Stimulated activated CD4-positive, alpha-beta T cell treated with anti-CD3 and anti-CD28 coated beads, Interleukin-2, amount 100 ng/mL, for 24 hours (primary cell): ENCODE measurements at places on chromosomes 4 and X.

GRCh38 chr4:73761856-73762255 lies 21.5 kb downstream of the CXCL8 start:
- DNase-seq = no peak

- no peak for DNase-seq
Observed at GRCh38 chr4:77012726-77013125, 63.1 kb downstream of the CCNI start.

- no peak for DNase-seq
Observed at GRCh38 chrX:39049975-39050374, 248.7 kb downstream of the MID1IP1 start.

GRCh38 chrX:31808357-31808756 lies 736.5 kb upstream of the FTHL17 start:
- no peak for DNase-seq

GRCh38 chr4:71772592-71772991 lies 11.3 kb downstream of the GC start:
- DNase-seq = no peak

DNA sequence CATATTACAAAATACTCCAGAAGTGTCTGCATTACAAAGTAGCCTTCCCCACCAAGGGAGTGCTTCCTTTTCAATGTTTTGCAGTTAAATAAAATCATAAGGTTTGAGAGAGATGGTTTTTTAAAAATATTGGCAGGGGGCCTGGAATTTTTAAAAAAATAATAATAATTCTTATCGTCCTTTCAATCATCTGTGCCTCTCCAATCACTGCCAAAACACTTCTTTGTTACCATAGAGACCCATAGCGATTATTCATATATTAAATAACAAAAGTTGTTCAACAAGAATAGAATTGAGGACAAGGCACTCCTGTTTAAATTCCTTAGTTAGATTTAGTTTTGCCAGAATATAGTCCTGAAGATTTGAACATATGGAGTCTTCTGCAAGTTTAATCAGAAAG lies 203.1 kb downstream of the FAT4 start:
- DNase-seq = no peak

- no peak for DNase-seq
Observed at GRCh38 chr4:138311771-138312535, 69.8 kb upstream of the SLC7A11 start.

DNA sequence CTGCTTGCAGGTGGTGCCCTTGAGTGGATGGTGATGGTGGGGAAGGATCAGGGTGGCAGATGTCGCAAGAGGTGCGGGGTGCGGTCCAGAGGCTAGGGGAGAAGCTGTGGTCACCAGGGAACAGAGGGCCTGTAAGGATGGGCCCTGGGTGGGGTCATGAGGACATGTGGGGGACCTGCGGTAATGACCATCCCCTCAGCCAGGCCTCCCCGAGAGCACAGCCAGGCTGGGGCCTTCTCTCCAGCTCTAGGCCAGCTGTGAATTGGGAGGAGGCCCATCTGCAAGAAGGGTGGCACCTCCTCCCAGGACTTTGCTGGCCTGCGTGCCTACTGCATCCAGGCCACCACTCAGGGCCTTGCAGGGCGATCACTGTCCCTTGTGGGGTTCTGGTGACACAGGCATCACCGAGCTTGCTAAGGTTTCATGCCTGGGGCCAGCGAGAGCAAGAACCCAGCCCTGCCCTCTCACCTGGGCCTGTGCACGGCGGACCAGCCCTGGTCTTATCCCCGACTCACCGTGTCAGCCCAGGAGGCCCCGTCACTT lies 34.1 kb upstream of the MXD4 start:
- no peak for DNase-seq
